ENCODE measurements at places on chromosomes 12 and 14.
A peak's percentile ranks its signal among the peaks of the same experiment; 100 is the strongest.

DNA sequence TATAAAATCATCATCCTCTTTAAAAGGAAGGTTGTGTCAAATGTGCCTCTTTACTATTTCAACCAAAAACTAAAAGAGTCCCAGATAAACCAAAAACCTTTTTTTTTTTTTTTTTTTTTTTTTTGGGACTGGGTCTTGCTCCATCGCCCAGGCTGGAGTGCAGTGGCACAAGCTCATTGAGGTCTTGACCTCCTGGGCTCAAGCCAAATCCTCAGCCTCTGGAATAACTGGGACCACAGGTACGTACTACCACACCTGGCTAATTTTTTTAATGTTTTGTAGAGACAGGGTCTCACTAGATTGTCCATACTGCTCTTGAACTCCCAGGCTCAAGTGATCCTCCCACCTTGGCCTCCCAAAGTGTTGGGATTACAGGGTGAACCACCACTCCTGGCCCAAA is 16.4 kb upstream of the SELPLG start:
- DNase-seq = no peak

GRCh38 chr12:78562368-78563205 is 302.0 kb upstream of the SYT1 start:
- no peak for DNase-seq

DNA sequence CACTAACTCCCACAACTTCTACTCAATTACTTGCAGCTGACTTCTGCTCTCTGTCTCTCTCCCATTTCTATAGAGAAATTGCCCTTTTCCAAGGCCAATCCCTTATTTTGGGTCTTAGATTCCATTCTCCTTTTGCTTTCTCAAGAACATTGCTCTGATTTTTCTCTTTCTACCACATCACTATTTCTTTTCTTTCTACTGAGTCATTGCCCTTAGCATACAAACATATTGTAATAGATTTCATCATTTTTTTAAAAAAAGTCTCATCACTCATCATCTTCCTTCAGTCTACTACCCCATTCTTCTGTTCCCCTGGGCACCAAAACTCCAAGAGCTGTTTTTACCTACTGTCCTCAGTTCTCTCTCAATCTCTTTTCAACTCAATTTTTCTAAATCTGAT is 4.4 kb upstream of the KCNA1 start:
- DNase-seq = no peak

GRCh38 chr14:74429991-74430390 is 4.0 kb upstream of the SYNDIG1L start:
- DNase-seq = no peak

GRCh38 chr14:20712904-20713303 is 24.3 kb downstream of the ANG start:
- DNase-seq = no peak

GRCh38 chr12:1576410-1577241 is 17.8 kb downstream of the FBXL14 start:
- no peak for DNase-seq

DNA sequence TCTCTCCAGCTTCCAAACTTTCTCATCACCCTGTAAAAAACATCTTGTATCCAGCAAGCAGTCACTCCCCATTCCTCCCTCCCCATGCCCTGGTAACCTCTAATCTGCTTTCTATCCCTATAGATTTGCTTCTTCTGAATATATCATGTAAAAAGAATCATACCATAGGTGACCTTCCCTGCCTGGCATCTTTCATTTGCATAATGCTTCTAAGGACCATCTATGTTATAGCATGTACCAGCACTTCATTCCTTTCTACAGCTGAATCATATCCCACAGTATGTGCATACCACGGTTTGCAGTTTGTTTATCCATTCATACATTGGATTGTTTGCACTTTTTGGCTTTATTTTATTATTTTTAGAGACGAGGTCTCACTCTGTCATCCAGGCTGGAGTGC is 22.9 kb upstream of the VPS37B start:
- no peak for DNase-seq

DNA sequence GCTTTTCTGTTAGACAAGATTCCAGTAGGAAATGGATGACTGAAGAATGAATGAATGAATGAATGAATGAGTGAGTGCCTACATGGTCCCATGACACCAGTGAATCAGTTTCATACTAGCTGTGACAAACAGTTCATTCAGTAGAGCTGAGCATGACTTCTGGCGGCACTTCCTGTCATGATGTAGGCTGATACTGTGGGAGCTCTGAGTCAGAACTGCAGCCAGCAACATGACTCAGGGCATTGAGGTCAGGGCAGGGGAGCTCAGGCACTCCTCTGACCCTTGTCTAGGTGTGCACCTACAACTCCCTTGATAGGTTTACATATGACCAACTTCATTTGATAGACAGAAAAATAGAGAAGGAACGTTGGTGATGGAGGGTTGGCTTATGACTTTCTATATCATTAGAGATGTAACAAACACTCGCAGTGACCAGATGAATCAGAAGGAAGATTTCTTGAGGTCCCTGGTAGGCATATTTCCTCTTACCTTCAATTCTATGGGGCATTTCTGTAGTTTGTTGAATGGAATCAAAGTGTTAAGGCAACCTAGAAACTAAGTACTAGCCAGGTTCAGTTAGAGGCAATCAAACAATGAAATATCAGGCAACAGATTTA is 139.3 kb upstream of the ARHGAP5 start:
- peak; percentile 87 for DNase-seq

DNA sequence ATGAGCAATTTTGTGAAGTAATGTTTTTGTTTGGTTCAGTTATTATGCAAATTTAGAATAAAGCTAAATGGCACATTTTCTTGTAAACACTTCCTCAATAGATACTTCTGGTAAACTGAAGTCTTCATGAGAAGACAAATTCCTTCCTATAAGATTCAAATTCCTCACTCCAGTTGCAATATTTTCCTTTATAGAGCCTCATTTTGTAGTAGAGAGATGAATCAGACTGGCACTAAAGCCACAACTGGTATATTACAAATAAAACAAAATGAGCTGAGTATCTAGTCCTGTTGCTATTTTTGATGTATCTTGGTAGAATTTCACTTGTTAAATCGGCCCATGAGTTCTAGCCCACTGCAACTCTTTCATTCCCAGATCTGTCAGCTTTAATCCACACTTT is 5.5 kb downstream of the LGR5 start:
- no peak for DNase-seq

DNA sequence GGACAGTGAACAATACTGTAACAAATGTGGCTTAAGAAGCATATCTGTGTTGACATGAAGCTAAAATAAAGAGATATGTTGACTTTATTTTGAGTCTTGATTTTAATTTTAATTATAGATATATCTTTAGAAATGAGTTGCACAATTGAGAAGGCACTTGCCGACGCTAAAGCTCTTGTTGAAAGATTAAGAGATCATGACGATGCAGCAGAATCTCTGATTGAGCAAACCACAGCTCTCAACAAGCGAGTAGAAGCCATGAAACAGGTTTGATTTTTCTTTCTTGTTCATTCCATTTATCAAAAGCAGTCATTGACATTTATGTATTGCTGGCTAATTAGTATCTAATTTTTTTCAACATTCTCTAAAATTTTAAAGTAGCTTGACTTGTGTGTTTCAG is 15.8 kb downstream of the FGFR1OP2 start:
- no peak for DNase-seq

GRCh38 chr14:23129759-23130316 is 10.8 kb upstream of the CEBPE start:
- DNase-seq = no peak

- DNase-seq = no peak
These were observed 6.0 kb upstream of the OR6J1 start for GRCh38 chr14:22650046-22650739.

- DNase-seq = peak; percentile 85
These were observed 1037.8 kb downstream of the TMEM121 start for GRCh38 chr14:106564058-106564643.

GRCh38 chr14:104981699-104982541 is 3.7 kb upstream of the CLBA1 start:
- DNase-seq = no peak

DNA sequence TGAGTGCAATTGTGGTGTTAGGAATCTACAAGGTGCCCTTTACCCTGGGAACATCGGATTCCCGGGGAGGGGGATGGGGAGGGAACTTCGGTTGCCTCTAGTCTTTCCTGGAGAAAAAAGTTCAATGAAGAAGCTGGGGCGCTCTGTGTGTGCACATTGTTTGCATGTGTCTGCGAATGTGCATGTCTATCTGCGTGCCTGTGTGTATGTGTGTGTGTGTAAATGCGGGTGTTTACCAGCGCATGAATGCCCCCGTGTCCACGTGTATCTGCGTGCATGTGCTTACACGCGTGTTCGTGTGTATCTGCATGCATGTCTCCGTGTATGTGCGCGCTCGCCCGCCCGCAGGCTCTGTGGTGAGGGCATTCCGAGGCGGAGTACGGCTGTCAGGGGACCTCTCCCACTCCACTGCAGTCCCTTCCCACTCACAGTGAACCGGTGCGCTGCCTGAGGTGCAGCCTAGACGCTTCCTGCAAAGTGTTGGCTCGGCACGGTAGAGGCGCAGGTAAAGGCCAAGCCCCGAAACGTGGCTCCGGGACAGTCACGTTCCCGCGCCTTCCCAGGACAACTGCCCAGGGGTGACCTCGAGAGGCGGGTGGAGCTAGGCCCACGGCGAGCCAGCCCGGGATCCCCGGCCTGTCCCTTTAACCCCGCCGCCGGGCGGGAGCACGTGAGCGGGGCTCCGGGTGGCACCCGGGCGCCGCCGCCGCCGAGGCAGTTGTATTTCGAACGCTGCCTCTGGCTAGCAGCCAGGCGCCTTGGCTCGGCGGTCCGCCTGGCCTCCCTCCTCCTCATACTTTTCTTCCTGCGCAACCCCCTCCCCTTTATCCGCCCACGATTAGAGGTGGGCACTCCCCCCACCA is 539 bp upstream of the HMGA2 start:
- peak; percentile 5 for DNase-seq

- DNase-seq = no peak
These were observed 305.1 kb downstream of the TTC6 start for GRCh38 chr14:37900561-37900960.

- peak; percentile 79 for DNase-seq
These were observed 9.5 kb downstream of the NOC4L start for GRCh38 chr12:132153501-132154340.

DNA sequence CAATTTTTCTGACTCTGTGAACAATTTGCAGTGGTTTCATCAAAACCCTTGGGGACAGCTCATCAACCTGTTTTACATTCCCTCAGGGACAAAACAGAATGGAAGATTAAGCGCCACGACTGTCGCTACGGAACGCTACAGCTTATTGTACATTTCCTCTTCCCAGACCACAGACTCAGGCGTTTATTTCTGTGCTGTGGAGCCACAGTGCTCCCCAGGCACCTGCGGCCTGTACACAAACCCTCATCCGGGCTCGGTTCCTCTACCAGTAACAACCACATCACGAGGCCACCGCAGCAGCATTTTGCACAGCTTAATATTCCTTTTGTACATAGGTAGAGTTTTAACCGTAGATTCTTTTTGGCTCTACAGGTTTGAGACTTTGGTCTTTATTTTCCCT is 397.4 kb upstream of the OR4E1 start:
- peak; percentile 70 for DNase-seq

DNA sequence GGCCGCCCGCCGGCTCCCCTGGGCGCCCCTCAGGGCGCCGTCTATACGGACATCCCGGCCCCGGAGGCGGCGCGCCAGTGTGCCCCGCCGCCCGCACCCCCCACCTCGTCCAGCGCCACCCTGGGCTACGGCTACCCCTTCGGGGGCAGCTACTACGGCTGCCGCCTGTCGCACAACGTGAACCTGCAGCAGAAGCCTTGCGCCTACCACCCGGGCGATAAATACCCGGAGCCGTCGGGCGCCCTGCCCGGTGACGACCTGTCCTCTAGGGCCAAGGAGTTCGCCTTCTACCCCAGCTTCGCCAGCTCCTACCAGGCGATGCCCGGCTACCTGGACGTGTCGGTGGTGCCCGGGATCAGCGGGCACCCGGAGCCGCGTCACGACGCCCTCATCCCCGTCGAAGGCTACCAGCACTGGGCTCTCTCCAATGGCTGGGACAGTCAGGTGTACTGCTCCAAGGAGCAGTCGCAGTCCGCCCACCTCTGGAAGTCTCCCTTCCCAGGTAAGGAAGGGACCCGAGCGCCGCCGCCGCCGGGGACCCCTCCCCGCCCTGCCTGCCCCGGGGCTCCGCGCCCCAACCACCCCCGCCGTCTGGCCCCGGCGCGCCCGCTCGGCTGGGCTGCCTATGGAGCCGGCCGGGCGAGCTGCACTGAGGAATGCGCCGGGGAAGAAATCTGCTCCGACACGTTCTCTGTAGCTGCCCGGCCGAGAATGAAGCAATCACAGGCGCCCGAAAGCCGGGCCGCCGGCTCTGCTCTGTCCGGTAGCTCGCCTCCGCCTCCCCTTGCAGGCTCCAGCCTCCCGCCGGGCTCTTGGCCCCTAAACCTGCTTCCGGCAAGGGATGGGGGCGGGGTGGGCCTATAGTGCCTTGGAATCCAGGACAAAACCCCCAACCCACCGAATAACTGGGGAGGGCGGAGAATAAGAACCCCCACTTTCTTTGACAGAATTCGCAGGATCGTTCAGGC is 794 bp downstream of the HOXC13 start:
- no peak for DNase-seq

- DNase-seq = peak; percentile 94
These were observed 914 bp upstream of the CCND2 start for GRCh38 chr12:4272424-4273272.

DNA sequence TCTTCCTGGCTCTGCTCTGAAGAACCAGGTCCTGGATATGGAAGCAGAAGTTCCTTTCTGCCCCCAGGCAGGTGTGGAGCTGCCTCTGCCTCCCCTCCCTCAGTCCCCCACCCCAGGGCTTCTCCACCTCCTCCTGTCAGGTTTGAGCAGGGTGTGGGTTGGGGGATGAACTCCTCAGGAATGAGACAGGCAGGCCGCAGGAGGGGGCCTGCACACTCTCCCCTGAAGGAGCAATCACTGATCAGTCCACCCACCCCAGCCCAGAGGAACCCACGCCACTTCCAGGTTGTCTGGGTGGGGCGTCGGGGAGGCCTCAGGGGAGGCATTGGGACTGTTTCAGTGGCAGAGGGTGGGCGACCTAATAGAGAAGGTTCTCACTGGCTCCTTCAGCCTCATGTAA is 26.6 kb downstream of the FAIM2 start:
- DNase-seq = no peak

DNA sequence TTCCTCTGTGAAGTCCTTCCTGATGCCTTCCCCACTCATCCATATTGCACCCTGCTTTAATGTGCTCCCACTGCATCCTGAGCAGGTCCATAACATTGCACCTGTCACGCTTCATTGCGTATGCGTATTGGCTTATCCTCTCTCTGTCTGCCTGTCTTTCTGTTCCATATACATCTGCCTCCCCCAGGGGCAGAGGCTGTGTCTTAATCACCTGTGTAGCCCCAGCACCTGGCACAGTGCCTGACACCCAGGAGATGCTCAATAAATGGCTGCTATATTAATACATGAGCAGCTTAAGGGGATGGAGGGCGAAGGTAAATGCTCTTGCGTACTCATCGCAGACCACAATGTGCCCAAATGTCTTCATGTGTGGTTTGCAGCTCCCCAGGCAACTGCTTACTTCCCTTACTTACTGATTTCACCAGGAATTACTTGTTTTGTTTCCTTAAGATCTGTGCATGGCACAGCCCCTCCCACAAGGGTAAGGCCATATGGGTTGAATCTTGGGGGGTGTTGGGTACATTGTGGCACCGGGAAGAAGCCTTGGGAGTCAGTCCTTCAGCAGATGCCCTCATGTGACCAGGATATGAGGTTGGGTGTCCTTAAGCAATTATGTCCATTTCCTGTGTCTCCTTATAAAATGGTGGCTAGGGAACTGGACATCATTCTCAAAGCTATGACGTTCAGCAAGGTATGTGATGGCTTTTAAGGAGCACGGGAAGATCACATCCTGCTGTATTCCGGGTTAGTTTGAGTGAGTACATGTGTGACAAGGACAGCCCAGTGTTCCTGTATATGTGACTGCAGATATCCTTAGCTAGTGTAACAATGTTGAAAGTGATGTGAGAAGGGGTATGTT is 848 bp upstream of the CPNE6 start:
- DNase-seq = no peak

All from activated CD8-positive, alpha-beta T cell treated with anti-CD3 and anti-CD28 coated beads for 36 hours (primary cell).